ENCODE measurements at places on chromosomes 4 and X.

DNA sequence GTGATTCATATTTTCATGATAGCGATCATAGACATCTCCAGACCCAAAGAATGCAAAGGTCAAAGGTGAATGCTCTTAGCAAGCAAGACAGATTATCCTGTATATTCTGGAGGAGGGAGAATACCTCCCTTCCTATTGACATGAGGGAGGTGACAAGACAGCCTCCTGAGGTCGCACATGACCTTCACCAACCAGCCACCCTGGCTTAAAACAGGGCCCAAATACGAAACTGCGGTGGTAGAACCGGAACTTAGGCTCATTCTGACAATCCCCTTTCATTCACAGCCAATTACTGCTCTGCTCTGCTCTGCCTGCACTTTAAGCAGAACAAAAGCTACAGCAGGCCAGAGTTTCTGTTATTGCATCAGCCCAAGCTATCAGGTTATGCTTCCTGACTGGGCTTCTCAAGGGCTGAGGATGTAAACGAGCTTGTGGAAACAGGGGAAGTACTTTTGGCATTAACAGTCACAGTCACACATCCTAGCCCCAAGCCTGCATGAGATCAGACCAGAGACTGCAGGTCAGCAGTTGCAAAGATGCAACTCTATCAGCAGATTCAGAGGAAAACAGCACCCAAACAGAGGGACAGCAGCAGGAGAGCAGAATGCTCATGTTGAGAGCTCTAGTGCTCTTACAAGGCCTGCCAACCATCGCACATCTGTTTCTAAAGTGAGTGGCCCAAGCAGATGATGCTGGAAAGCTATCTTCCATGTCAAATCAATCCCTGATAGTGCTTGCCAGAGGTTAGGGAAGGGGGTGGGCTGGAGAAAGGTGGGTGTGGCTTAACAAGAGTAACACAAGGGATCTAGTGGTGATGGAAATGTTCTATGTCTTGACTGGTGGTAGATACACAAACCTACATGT, 51.3 kb upstream of the MAP3K15 start:
- no peak for DNase-seq

DNA sequence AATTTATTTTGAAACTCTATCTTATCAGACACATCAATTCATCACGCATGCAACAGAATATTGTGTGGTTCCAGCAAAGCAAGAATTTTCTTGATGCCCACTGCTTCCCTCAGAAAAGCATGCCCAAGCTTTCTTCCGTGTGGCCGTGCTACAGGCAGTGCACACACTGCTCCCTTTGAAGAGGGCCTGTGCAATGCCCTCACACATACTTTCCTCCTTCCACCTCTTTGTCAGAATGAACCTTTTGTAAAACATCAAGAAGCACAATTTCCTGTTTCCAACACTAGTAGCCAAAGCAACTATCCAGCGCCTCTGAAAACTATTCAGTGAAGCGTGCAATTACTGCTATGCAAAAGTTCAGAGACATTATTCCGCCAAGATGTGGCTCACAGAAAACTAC, 201.7 kb downstream of the NLGN4X start:
- DNase-seq, result no peak

GRCh38 chrX:153475271-153475670, 4.9 kb upstream of the HAUS7 start:
- DNase-seq, result no peak

DNA sequence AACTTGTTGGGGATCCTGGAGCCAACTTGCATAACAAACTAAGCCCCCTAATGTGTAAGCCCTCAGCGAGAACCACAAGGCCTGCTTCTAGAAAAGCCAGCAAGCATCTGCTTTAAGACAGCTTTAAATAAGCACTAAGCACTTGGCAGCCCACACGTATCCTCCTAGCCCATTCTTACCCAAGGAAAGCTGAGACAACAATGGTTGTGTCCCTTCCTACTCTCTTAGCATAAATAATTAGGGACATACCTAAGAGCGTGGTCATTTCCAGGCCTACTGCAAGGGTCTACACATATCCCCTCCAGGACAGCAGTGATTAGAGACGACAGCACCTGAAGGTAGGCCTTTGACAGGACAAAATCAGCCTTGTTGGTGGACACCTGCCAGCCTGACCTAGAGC, 322.8 kb upstream of the PPARGC1A start:
- no peak for DNase-seq

DNA sequence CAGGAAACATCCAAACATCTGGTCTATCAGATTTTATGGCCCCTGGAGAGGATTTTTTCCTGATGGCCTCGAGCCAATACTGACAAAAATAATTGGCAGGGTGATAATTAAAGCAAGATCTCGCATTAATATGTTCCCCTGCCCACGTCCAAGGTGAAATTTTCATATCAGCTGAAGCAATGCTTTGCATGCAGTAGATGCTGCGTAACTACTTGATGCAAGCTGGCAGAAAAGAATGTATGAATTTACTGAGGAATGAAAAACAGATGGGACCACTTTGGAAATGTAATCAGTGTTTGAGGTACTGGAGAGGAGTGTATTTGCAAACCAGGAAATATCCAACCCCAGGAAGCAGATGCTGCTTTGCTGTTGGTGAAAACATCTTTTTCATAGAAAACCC, 36.8 kb upstream of the REST start:
- DNase-seq, result no peak

- DNase-seq, result no peak
Measured at GRCh38 chr4:98046665-98047064, 96.6 kb downstream of the STPG2 start.

DNA sequence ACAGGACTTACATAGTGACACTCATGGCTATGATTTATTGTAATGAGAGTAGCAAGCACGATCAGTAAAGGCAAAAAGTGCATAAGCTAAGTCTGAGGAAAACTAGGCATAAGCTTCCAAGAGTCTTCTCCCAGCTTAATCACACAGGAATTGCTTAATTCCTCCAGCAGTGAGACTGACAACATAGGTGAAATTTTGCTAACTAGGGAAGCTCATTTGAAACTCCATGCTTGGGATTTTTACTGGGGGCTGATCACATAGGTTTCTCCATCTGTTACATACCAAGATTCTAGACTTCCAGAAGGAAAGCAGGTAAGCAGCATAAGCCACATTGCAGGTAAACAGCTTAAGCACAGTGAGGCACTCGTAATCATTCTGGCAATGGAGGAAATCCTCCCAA, 71.8 kb upstream of the FHDC1 start:
- DNase-seq, result no peak

DNA sequence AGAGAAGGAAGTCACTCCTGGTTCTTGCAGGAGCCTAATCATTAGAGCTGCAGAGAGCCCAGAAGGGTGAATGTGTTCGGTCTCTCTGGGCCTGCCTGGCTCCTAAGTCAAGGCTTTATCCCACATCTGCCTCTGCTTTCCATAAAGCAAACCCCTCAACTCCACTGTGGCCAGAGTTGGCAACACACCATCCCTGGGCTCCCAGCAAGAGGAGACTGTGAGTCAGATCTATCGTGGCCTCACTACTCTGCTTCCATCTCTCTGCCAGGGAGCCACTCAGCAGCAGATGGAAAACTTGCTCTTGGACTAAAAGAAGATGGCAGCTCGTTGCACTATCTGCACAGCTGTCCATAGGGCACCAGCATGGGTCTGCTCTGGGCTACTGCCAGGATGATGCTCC, 348.2 kb downstream of the FBXW7 start:
- no peak for DNase-seq

- DNase-seq, result no peak
Measured at GRCh38 chr4:180909279-180909678, 1333.9 kb upstream of the TENM3 start.

GRCh38 chr4:69239557-69240168, 25.1 kb upstream of the UGT2B11 start:
- no peak for DNase-seq

DNA sequence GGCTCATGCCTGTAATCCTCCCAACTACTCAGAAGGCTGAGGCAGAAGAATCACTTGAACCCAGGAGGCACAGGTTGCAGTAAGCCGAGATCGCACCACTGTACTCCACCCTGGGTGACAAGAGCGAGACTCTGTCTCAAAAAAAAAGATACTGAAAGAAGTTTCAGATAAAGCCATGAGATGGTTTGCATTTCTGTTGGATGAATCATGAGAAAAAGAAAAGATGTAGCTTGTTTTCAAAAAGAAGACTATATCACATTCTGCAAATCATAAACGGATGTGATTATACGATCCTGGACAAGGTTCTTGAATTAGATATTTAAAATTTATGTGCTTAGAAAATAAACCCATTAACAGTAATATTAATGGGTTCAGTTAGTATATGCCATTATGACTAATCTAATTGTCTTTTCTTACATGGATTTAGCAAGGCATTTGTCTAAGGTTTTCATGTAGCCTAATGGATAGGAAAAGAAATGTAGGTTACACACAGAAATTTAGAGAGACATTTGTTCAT, 345.9 kb downstream of the SLC7A11 start:
- no peak for DNase-seq

DNA sequence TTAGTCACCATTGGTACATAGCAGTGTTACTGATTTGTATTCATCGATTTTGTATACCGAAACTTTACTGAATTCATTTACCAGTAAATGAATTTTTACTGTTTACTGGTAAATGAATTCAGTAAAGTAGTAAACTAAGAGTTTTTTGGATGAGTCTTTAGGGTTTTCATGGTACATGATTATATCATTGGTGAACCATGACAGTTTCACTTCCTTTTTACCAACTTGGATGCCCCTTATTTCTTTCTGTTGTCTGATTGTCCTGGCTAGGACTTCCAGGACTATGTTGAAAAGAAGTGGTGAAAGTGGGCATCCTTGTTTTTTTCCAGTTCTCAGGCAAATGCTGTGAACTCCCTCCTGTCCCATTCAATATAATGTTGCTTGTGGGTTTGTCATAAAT, 494.9 kb downstream of the GALNTL6 start:
- no peak for DNase-seq

DNA sequence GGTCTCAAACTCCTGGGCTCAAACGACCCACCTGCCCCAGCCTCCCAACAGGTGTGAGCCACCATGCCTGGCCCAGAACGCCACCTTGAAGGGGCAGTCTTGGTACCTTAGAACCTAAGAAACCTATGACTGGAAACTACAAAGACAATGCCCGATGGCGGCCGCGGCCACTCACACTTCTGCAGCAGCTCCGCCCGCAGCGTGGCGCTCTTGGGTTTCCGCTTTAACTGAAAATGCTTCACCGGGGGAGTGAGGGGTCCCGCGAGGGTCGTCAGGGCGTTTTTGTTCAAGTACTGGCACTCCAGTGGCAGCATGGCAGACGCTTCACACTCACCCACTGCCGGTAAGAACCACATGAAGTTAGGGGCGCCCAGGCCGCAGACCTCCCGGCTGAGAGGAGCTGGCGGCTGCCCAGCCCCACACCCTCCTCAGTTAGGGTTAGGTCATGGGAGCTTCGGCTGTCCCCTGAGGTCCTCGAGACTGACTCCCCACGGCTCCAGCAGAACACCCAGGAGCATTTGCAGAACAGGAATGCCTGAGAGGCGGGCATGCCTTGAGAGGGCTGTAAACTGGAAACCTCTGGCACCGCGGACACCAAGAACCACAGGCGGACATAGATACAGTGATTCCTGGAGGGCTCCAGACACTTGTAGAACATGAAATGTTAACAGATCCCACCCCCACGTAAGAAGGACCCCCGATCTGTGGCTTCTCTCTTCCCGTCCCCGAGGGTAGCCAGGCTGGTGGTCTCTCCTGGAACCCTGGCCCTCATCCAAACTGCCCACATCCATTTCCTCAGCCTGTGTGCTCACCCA, 19.0 kb downstream of the NELFA start:
- no peak for DNase-seq

GRCh38 chr4:30427932-30428331, 292.2 kb upstream of the PCDH7 start:
- DNase-seq, result no peak

DNA sequence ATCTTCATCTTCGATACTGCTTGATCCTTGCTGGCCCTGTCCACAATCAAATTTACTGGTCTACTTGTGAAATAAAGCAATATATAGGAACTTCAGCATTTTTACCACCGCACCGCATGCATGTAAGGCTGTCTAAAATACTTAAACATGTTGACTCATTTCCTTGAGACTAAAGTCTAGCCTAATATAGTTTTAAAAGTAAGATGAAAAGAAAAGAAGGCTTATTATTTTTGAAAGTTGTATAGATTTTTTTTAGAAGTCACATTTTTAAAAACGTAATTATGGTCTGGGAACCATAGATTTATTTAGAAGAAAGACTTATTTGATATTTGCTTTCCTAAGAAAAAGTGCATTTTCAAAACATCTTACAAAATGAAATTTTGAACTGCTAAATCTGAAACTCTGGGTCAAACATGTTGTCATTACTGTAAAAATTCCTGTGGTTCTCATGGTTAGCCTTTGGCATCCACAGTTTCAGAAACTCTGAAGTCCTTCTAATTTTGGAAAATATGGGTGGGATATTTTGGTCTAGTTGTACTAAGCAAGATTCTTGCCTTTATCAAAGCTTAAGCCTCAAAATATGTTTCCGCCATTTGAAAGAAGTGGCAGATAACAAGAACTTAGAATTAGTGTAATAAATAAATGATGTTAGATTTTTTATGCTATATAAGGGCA, 423.5 kb upstream of the CTSO start:
- no peak for DNase-seq

DNA sequence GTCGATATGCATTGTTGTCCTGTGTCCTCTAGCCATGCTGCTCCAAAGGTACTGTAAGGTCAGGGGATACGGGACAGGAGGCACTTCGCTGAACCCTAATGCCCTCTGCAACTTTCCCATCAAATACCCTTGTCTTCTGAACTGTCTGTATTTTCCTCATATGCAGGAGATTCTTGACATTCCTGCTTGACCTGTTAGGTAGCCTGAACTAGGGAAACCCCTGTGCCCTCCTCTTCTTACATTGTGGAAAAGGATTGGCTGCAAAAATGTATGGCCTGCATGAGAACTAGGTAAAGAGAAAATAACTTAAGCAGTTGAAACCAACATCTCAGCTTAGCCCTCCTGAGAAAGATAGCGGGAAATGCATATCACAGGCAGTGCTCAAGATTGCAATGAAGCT, 11.4 kb downstream of the RTL8B start:
- no peak for DNase-seq

GRCh38 chr4:139728146-139728545, 62.5 kb downstream of the MGST2 start:
- DNase-seq, result no peak

DNA sequence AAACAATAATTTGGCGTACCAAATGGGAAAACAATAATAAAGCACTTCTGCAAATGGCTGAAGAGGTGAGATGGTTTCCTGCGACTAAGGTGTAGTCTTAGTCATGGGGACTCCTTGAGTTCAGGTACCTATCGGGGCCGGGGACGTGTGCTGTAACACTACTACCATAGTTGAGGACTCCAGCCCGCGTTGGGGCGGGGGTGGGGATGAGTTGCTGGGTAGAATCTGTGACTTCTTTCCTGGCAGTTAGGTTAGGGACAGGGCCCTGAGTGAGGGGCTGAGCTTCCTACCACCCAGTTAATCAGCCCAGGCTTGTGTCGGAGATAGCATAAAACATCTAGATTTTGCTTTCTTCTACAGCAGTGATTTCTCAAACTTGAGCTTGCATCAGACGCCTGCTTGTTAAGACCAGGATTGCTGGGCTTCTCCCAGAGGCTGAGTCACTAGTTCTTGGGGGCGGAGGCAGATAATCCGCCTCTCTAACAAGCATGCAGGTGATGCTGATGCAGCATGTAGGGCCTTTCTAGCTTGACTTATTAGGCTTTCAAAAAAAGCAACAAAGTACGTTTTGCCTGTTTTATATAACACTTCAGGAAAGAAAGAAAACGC, 30.2 kb downstream of the RBBP7 start:
- DNase-seq, result no peak

- DNase-seq, result no peak
Measured at GRCh38 chrX:13906093-13906492, 89.2 kb upstream of the GPM6B start.

GRCh38 chr4:120922381-120923206, at the start of gene PRDM5:
Gene PRDM5, minus strand, starts transcription at chr4:120922726. Its CDS starts 118 bp downstream, at chr4:120922608.
- no peak for DNase-seq

GRCh38 chr4:47824840-47825239, 13.0 kb downstream of the CORIN start:
- no peak for DNase-seq
